ENCODE measurements at places on chromosomes 1 and 21.
A peak's percentile ranks its signal among the peaks of the same experiment; 100 is the strongest.

DNA sequence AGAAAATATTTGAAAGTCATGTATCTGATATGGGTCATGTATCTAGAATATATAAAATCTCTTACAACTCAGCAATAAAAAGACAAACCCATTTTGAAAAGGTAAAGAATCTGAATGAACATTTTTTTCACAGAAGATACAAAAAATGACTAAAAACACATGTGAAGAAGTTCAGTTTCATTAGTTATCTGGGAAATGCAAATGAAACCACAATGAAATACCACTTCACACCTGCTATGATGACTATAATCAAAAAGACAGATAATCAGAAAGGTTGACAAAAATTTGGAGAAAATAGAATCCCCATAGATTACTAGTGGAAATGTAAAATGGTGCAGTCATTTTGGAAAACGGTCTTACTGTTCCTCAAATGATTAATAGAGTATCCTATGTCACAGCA lies 631.0 kb downstream of the MRPL39 start:
- no peak for DNase-seq

DNA sequence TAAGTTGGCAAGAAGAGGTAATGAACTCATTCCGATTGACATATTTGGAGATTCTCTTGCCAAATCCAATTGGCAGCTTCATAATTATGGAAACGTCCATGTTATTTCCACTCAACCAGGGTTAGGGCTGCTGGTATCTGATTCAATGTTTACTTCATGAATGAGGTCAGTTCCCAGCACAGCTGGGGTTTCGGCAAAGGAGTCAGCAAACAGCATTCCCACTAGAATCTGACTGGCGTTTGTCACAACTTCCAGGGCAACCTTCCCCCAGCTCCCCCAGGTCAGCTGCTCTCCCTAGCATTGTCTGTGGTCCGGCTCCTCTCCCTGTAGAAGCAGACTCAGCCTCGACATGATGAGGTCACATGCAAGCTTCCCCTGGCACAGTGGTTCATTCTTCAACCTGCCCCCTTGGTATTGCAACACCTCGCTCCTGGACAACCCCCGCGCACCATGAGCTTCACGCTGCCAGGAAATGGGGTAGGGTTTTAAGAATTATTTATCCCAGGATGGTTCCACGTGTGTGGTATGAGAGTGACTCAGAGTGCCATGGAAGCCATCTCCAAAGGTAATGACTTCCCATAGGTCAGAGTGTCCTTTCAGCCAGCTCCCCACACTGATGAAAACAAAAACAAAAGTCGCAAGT lies 100.7 kb upstream of the SLC25A33 start:
- DNase-seq = no peak

GRCh38 chr1:212488436-212489283 lies 55.9 kb downstream of the NENF start:
- DNase-seq = peak; percentile 82

DNA sequence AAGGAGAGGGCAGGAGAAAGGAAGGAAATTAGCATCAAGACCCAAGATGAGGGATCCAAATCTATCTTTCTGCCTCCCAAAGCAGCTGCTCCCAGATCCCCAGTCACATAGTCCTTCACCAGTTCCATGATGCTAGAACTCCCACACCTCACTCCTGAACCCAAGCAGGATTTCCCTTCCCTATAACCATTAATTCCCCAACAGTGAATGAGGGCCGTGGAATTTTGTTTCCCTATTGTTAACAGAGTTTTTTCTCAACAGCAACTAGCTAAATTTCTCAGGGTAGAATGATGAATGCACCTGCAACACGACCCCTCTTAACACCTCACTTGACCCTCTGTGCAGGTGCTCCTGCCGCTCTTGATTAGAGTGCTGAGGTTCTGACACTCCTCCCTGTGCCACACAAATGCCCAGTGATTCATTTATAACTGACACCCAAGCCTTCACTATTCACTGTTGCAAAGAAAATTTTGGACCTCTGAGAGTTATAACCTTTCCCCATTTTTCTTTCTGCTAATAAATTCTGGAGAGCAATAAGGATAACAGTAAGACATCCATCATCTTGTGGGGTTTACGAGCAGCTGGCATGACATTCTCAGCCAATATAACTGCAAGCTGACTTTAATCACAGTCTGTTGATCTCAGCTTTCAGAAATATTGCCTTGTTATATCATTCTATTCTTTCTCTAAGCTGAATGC lies 25.4 kb upstream of the NPL start:
- DNase-seq = no peak

DNA sequence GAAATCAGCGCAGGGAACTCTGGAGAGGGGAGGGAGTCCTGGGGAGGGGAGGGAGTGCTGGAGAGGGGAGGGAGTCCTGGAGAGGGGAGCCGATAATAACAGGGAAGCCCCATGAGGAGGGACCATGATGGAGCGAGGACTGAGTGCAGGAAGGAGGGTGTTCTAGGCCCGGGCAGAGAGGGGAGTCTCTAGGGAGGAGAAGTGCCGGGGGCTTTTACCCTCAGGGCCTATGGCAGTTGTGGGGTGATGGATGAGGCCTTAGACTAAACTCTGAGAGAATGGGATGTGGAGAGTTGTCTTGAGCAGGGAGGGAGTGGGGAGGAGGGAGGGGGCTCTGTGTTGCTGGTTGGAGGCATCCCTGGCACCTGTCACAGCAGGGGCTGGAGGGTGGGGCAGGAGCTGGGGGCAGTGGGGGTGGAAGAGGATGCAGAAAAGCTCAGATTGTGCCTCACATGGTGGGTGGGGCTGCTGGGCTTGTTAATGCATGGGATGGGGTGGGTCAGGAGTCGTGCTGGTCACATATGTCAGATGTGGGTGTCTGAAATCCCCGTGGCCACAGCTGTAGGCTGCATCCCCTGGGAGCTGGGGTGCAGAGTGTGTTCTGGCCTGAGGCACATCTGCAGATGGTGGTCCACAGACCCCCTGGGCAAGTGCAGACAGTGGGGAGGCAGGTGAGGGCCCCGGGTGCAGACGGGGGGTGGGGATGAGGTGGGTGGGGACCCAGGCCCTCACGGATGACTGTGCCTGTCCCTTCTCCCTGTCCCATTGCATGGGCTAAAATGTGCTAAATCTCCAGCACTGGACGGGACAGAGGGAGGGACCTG lies 88.4 kb upstream of the COL6A1 start:
- DNase-seq = no peak

DNA sequence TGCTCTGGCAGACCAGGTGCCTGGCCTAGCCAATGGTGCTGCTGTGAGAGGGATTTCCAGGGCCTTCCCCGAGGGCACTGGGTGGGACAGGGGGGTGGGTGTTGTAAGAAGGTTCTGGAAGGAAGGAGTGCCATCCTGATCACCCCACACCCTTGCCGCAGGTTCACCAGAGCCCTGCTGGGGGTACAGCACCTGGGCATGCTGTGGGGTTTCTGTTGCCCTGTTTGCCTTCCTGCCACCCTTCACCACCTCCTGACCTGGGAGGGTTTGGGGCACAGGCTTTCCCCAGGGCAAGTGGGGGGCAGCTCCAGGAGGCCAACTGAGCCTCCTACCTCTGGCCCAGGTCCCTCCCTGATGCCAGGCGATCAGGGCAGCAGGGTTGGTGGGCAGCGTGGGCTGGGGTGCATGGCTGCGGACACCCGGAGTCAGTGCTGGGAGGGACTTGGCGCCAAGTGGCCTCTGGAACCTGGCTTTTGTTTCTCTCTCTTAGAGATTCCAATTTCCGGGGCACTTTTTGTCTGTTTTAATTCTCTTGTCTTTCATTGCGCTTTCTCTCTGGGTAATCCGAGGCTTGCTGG lies 318.8 kb downstream of the PTPRU start:
- DNase-seq = no peak

GRCh38 chr21:45166931-45167330 lies 92.6 kb downstream of the ADARB1 start:
- DNase-seq = no peak

GRCh38 chr1:102858695-102859094 lies 249.6 kb downstream of the COL11A1 start:
- DNase-seq = no peak

GRCh38 chr1:40919475-40920011 lies 57.4 kb upstream of the CITED4 start:
- DNase-seq = no peak

GRCh38 chr1:32500387-32501209 lies 35.7 kb downstream of the ZBTB8B start:
- peak; percentile 60 for DNase-seq

- DNase-seq = no peak
These were observed 6.7 kb upstream of the PADI6 start for GRCh38 chr1:17365293-17365692.

- DNase-seq = no peak
These were observed 3.9 kb upstream of the TUT4 start for GRCh38 chr1:52556641-52557360.

- DNase-seq = no peak
These were observed 79.0 kb upstream of the SYT6 start for GRCh38 chr1:114232691-114233090.

Data from hindlimb muscle (tissue), 1 donor.